ENCODE measurements at places on chromosomes 1 and 21.

- DNase-seq = no peak
Observed at GRCh38 chr1:193674292-193674944, 488.0 kb upstream of the B3GALT2 start.

GRCh38 chr1:231611851-231612250 lies 14.7 kb upstream of the DISC1 start:
- no peak for DNase-seq

- no peak for DNase-seq
Observed at GRCh38 chr1:39088658-39089057, 62.5 kb downstream of the NDUFS5 start.

GRCh38 chr1:183272390-183272848 lies 86.4 kb downstream of the LAMC2 start:
- no peak for DNase-seq

DNA sequence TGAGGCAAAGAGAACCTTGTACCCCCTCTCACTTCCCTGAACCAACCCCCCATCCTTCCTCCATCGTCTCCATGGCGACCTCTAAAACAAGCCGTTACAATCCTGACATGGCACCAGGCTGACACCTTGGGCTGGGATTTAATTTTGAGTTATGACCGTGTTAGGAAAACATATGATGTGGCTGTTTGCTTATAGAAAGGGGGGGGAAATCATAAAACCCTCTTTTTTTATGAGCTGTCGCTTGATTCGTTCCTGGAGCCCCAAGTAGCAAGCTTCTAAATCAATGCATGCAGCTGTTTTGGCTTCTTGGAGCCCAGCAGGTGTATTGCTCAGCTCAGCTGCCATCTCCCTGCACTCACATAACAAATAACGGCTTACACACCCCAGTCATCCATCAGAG lies 301.2 kb upstream of the SPAG17 start:
- DNase-seq = no peak

DNA sequence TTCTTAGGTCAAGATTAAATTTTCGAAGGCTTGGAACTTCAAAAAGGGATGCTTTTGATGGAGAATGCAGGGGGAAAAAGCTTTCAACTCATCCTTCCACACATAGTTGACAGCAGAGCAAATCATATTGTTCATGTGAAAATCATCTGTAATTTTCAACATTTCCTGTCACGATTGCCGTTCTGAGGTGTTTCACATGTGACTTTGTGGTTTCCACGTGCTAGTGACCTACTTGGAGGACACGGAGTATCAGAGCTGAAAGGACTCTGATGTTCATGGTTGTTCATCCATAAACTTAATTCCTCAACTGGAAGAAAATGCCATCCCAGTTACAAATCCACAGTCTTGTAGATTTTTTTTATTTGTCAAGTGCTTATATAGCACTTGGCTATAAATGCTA lies 79.1 kb downstream of the ZP4 start:
- DNase-seq = no peak

GRCh38 chr1:99756598-99756997 lies 9.8 kb downstream of the FRRS1 start:
- no peak for DNase-seq

Measured in activated CD8-positive, alpha-beta memory T cell treated with anti-CD3 and anti-CD28 coated beads for 4 hours (primary cell).